ENCODE measurements at places on chromosomes 11 and 22.
A peak's percentile ranks its signal among the peaks of the same experiment; 100 is the strongest.

DNA sequence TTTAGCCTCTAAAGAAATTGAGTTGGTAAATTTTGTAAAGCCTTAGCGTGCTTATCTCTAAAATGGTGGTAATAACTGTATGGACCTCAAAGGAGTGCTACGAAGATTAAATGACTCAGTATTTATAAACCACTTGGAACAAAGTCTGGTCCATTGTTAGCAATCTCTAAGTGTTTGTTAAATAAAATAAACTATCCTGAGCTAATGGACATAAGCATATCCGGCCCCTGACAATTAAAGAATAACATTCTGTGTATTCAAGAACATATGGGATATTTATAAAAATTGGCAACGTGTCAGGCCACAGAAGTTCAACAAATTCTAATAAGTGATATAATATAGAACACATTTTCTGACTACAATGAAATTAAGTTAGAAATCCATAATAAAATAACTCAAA, 71.0 kb downstream of the MYEOV start:
- DNase-seq, result no peak

GRCh38 chr11:113796663-113797259, 17.2 kb downstream of the CLDN25 start:
- no peak for DNase-seq

DNA sequence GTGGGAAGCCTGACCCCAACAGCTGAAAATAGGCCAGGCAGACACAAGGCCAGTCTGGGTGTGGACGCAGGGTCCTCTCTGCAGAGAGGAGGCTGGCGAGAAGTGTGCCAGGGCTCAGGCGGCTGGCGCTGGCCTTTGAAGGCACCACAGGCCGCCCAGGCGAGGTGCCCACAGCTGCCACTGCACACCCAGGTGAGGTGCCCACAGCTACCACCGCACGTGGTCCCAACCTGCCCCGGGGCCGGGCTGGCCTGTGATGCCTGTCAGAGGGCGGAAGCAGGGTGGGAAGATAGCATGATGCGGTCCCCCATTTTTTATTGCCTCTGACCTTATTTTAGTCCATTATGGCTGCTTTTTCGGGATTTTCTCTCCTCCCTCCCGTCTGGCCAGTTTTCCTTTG, 1303.9 kb downstream of the BRD1 start:
- DNase-seq, result no peak

DNA sequence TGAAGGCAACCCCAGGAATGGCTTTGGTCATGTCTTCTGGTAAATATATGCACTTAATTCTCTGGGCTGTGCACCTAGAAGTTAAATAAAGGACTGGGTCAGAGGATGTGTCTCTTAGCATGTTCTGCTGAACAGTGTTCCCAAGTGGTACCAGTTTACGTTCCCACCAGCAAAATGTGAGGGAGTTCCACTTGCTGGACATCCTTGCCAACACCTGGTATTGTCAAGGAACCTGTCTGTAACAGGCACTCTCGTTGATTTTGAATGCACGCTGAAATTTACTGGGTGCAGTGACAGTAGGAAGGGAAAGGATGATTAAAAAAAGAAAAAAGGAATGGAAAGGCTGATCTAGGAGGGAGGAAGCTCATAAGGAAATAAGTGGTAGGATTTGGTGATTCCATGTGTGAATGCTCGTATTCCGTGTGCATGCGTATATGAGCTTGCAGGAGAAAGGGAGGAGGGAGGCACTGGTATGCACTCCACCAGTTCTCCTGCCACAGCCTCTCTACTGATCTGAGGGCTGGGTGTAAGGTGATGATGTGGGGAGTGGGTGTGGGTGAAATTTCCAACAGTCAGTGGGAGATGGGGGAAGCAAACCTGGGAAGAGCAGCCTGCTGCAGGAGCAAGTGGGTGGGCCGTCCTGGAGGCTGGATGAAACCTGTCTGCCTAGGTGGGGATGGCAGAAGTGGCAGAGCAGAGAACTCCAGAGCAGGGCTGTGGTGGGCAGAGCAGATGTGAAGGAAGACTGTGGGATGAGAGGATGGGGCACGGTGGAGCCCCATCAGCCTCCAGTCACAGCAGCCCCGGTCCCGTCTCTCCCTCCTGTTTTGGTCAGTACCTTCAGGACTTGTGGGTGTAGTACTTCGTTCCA, 15.0 kb downstream of the MED15 start:
- no peak for DNase-seq

GRCh38 chr11:113260096-113260425, 54.3 kb upstream of the TTC12 start:
- no peak for DNase-seq

DNA sequence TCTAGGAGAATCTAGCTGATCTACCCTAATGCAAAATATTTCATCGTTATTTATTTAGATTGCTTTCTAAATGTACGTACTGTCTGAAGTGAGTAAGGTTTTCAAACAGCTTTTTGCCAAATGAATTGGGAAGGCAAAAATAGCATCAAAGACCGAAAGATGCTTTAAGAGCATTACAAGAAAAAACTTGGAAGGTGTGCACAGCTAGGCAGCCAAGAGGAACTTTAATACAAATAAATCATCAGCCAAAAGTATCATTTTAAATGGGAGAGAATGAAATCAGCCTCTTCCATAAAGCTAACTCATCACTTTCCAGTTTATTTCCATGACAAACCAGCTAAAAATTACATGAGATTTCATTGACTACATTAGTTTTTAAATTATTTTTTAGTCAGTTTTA, 30.2 kb upstream of the CFAP300 start:
- DNase-seq, result no peak

DNA sequence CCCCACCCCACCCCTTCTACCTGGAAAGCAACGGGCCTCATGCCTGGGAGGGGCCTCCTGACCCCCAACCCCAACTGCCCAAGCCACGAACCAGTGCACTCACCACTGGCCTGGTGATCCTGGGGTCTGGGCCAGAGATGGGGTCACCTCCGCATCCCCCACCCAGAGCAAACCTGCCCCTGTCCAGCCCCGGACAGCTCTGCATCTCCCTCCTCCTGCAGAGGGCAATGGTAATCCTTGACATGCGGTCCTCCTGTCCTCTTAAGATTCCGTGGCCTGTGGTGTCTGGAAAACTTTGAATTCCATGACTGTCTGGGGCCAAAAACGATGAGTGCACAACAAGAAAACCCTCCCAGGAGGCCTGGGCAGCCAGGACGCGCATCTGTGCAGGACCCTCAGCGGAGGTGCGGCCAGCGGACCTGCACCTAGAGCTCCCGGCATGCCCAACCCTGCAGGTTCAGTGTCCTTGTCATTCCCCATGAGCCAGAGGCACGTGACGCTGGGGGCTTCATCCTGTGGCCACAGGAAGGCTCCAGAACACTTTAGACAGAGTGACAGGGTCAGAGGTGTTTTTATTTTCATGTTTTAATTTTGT, 16.1 kb upstream of the PPARA start:
- no peak for DNase-seq

DNA sequence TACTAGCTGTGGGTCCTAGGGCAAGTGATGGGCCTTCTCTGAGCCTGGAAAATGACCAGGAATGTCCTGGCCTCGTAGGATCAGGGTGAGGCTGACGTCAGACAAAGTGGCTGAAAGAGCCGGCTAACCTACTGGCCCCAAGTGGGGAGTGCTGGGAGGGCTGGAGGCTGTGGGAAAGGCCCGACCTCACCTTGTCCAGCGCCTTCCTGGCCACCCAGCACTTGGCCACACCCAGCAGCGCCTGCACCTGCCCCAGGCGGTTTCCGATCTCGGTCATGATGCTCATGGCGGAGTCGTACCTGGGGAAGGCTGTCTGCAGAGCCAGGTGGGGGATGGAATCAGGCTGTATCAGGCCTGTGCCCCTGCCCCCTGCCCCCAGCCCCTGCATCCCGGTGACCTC, 7.5 kb downstream of the RAPSN start:
- no peak for DNase-seq

DNA sequence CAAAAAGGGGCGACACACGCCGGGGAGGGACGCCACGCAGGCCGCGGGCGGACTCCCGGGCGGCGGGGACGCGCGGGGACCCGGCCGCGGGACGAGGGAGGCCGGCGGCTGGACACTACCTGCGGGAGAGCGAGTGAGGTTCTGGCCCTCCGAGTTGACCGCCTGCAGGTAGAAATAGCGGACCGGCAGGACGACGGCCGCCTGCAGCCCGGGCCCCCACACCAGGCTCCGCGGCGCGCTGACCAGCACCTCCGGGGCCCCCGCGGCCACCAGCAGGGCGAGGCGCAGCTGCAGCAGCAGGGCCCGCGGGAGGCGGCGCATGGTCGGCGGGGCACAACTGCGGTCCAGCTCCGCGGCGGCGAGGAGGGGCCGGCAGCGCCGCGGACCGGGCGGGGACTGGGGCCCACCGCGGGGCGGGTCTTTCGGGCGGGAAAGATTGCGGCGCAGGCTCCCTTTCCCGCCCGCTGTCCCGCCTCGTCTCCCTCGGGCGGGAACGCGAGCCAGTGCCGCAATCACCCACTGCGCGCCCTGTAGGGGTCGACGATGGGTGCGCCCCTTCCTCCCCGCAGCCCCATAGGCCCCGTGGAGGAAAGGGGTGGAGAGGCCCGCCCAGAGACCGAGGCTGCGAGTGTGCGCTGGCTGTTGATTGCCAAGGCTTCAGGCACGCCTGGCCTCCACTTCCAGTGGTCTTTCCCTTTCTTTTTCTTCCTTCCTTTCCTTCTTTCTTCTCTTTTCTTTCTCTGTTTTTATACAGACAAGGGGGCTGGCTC, at the start of gene POGLUT3:
POGLUT3 (minus strand) TSS at position 339 of the 770 bp plus-strand sequence; CDS start at position 321, 18 bp downstream.
- peak; percentile 6 for DNase-seq

- DNase-seq, result no peak
Observed at GRCh38 chr11:62545437-62546243, 966 bp downstream of the AHNAK start.

DNA sequence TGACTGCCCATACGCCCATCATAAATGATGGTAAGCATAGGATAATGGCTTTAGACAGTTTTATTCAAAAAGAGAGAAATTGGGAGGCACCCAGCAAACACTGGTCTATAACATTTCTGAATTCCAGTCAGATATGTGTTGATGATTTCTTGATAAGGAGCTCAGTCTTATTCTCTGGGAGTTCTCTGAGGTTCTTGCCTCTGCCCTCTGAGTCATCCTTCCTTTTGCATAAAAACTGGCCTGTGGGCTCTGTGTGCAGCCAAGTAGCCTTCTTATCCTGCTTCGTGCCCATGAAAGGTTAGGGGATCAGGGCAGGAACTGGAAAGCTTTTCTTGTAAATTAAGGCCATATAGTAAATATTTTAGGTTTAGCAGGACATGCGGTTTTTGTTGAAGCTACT, 48.9 kb downstream of the FAR1 start:
- DNase-seq, result no peak

DNA sequence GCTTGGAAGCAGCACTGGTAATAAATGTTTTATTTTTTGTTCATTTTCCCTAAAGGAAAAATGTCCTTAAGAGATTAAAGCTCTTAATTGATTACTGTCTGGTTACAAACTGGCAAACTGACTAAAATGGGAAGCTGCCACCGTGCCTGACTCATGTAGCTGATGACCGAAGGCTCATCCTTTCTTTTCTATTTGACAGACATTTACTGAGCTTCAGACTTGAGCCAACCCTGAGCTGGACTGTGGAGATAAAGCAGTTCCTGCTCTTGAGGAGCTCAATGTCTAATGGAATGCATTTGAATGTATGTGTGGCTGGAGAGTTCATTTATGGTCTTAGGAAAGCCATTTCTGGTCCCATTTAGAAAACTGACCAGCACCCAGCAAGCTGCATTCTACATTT, 91.3 kb downstream of the RNF169 start:
- no peak for DNase-seq

DNA sequence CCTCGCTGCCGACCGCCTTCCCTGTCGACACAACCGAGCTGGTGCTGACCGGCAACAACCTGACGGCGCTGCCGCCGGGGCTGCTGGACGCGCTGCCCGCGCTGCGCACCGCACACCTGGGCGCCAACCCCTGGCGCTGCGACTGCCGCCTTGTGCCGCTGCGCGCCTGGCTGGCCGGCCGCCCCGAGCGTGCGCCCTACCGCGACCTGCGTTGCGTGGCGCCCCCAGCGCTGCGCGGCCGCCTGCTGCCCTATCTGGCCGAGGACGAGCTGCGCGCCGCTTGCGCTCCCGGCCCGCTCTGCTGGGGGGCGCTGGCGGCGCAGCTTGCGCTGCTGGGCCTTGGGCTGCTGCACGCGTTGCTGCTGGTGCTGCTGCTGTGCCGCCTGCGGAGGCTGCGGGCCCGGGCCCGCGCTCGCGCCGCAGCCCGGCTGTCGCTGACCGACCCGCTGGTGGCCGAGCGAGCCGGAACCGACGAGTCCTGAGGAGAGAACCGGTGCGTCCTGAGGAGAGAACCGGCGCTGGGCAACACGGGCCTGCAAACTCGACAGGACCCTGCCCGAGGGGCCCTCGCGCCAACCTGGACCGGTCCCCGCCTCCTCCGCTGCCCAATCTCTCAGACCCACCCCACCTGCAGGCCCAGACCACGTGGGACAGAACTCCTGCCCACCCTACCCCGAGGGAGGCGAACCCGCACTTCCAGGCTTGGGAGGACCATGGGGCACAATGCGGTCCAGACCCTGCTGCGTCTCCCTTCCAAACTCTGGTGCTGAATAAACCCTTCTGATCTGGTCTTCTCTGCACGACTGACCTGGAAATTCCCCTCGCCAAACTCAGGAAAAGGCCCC, 866 bp downstream of the GP1BB start:
- no peak for DNase-seq

DNA sequence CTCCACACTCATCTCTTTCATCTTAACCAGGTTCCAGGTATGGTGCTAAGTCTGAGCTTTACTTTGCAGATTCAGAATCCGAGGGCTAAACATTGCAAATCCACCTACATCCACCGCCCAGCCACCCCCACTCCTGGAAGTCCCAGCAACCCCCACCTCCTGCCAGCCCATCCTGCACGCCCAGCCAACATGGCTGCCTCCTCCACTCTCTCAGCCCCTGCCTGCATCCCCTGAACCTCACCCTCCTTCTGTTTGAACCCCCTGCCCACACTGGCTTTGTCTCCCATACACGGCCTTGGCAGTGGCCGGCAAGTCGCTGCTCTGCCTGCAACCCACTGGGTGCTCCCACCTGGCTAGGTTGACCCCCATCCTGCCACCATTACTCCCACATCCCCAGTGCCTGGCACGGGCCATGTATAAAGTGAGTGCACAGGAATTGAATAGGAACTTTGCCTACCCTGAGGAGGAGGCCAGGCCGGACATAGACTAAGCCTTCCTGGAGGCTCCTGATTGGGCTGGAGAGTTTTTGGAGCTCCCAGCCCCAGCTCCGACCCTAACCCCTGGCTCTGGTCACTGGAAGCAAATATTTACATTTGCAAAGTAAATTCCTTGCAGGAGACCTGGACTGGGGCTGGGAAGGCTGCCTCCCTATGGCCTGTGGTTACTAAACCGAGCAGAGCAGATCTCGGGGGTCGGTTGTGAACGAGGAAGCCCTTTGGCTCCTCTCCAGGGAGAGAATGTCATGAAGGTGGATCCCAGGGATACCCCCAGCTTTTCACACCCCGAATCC, 14.4 kb downstream of the EMID1 start:
- DNase-seq, result no peak

GRCh38 chr11:92978271-92979111, 9.0 kb downstream of the MTNR1B start:
- no peak for DNase-seq

GRCh38 chr11:17275400-17276235, 921 bp upstream of the NUCB2 start:
- DNase-seq, result no peak

GRCh38 chr22:45238076-45238956, 2.4 kb downstream of the KIAA0930 start:
- no peak for DNase-seq

GRCh38 chr11:7643314-7643713, 30.0 kb downstream of the CYB5R2 start:
- no peak for DNase-seq

GRCh38 chr22:31443516-31443915, 44.1 kb downstream of the DRG1 start:
- no peak for DNase-seq

Data from activated gamma-delta T cell treated with anti-CD3 and anti-CD28 coated beads, Interleukin-2, amount 50 U/mL, for 16 hours (primary cell).